Stimulated activated CD4-positive, alpha-beta T cell treated with anti-CD3 and anti-CD28 coated beads, TNF-alpha, amount 100 ng/mL, for 48 hours (primary cell): ENCODE measurements at places on chromosomes 6 and 20.

DNA sequence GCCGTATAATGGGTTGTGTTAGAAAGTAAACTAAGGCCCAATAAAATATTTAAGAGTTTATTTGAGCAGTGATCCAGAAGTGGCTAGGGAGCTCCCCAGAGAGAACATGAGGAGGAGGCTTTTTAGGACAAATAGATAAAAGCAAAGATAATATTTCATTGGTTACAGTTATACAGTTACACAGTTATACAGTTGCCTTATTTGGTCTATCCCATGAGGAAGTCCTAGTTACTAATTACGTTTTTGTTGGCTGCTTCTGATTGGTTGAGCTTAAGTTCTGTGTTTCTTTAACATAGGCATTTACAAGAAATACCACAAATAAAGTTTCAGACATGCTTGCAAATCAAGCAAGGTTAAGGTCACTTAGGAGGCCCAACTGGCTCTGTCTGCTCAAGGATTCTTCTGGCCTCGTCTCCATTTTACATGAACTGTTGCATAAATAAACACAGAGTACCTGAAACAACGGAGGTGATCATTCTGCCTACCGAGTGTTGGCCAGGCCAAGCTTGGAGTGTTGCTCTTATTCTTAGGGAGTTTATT is 7.0 kb downstream of the UBD start:
- DNase-seq = no peak

GRCh38 chr6:134352786-134353480 is 35.0 kb upstream of the SGK1 start:
- DNase-seq = no peak

DNA sequence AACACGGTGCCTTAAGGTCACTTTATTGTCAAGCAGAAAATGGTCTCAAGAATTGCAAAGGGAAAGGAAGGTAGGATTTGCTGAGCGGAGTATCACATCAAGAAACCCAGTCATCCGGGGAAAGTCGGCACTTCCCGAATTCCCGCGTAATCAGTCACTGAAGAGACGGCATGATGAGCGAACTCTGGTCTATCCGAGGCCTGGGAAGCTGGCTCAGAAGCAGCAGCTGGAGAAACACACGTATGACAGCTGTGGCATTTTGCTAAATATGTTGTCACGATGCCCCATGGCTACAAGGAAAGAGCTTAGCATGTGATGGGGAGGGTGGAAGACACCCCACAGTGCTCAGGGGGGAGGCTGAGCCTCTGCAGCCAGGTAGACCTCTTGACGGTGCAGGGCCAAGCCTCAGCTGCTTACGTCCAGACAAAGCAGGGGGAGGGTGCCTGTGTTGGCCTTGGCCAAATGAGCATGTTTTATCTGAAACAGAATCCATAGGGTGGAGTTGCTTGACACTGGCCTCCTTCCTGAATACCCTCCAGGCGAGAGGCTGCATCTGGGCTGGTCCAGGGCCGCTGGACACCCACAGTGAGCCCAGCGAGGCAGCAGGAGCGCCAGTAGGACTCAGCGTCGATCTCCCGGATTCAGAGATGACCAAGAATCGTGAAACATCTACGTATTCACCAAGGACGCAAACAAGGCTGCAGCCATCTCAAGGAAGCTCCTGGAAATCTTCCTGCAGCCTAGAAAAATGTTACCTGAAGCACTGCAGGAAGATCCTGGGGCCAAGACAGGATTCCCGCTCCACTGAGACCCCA is 118.8 kb upstream of the AFDN start:
- DNase-seq = no peak

DNA sequence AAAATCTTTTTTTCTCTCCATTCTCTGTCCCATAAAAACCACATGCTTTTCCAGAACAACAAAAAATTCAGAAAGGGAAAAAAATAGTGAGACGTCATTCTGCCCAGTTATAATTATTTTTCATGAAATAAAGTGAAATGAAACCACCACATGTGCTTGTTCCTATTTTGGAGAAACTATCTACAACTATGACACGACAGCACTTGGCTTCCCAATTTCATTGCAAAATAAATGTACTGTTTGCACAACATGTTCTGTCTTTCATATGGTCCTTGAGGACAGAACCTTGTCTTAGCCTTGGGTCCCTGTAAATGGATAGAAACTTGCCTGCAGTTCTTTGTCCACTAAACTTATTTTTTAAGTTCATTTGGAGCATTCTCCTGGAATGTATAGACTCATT is 5.6 kb upstream of the MAN1A1 start:
- no peak for DNase-seq

GRCh38 chr6:15032015-15032414 is 213.9 kb upstream of the JARID2 start:
- no peak for DNase-seq

- DNase-seq = no peak
Observed at GRCh38 chr6:116189472-116189871, 63.5 kb upstream of the COL10A1 start.

DNA sequence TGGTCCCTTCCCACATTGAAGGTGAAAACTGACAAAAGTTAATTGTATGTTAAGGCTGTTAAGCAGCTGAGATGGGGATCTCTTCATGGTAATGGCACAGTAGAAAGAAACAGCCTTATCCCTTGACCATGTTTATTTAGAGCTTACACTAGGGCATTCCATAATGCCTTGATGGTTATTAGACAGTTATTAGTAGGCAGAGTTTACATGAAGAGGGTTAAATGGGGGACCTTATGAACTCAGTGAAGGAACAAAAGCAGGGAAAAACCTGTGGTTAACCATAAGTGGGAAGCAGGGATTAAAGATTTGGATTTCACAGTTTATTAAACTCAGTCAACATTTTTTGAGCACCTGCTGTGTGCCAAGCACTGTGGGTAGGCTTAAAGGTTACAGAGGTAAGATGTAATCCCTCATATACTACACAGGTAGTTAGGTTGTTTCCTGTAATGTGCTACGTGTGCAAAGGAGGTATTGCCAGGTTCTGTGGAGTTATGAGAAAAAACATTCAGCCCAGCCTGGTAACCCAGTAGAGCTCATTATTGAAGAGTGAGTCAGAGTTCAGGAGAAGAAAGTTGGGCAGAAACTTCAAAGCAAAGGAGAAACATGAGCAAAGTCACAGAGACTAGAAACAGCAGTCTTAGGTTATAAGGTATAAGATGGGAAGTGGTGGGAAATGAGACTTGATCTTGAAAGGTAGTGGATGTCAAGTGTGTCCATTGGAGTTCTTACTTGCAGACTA is 32.3 kb upstream of the GNRH2 start:
- no peak for DNase-seq

GRCh38 chr6:135182071-135183001 is 1.2 kb downstream of the MYB start:
- no peak for DNase-seq

DNA sequence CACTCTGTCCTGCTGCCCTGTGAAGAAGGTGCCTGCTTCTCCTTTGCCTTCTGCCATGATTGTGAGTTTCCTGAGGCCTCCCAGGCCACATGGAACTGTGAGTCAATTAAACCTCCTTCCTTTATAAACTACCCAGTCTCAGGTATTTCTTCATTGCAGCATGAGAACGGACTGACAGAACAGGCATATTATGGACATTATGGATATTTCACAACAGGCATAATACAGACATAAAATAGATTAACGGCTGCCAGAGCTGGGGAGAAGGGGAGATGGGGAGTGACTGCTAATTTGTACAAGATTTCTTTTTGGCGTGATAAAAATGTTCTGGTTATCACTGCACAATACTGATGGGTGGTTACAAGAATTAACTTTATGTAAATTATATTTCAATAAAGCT is 29.4 kb downstream of the TRPC4AP start:
- no peak for DNase-seq

DNA sequence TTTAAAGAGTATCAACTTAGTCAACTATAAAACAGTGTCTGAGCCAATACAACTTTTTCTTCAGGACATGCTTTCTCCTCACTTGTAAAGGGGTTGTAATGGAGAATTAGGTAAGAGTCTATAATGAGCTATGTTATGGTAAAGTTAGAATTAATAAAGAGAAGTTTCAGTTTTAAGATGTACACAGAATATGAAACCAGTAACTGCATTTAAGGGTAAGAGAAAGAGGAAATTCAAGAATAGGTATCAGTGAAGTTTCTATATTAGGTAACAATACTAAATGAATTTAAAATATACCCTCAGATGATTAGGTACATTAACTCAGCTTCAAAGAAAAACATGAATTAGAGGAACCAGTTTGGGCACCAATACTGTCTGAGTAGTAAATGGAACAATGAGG is 1444.3 kb upstream of the ADGRB3 start:
- DNase-seq = no peak

- no peak for DNase-seq
Observed at GRCh38 chr20:17867131-17867925, 101.3 kb downstream of the SNX5 start.

DNA sequence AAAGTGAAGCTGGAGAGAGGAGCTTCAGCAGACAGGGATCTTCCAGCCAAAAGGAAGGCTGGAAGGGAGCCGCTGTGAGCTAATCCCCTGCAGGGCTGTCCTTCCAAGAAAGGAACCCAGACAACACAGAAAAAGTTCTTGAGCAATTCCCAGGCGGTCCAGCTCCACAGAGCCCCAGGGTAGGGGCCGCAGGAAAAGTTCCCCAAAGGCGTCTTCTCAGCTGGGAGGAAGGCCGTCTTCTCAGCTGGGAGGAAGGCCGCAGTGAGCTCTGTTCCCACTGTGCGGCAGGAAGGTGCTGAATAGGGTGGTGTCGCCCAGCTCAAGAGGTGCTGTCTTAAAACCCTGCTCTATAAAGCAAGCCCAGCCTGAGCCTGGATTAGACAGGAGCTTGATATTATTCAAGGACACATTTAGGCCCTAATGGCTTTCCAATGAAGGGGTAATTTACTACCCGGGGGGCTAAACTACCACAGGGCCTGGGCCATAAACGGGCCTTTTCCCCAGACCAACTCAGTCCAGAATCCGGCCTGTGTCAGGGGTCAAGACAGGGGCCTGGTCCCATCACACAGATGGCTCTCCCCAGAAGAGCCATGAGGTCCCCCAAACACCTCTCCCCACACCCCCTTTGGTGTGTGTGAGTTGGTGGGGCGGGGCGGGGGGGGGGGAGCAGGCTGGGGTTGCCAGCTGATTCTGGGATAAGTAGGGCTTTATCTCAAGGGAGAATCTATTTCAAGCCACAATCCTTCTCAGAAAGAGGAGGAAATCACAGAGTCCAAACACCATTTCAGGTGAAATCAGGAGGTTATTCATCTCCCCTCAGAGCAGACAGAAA is 103.6 kb downstream of the NOL4L start:
- no peak for DNase-seq

GRCh38 chr6:3284436-3284876 is 25.7 kb downstream of the PSMG4 start:
- no peak for DNase-seq

- DNase-seq = no peak
Observed at GRCh38 chr6:30821862-30822784, 62.2 kb upstream of the DDR1 start.

- DNase-seq = no peak
Observed at GRCh38 chr6:89689732-89690131, 51.2 kb upstream of the LYRM2 start.

DNA sequence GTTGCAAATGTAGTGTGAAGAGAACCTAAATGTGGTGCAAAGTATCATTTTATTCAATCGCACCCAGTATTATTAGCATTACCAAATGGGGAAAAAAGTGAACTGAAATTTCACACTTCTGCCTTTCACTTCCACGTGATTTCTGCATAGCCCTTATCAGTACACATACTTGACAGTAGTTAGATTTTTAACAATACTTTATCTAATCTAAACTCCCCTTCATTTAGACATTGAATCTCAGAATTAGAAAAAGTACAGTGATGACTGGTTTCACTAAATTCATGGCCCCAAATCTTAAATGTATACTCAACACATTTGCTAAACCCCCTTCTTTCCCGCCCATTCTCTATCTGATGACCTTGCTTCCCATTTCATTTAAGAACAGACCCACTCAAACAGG is 14.3 kb downstream of the STX7 start:
- no peak for DNase-seq

GRCh38 chr20:3678198-3678597 is 3.6 kb downstream of the ADAM33 start:
- no peak for DNase-seq

- no peak for DNase-seq
Observed at GRCh38 chr6:84805145-84805544, 40.7 kb upstream of the TBX18 start.

DNA sequence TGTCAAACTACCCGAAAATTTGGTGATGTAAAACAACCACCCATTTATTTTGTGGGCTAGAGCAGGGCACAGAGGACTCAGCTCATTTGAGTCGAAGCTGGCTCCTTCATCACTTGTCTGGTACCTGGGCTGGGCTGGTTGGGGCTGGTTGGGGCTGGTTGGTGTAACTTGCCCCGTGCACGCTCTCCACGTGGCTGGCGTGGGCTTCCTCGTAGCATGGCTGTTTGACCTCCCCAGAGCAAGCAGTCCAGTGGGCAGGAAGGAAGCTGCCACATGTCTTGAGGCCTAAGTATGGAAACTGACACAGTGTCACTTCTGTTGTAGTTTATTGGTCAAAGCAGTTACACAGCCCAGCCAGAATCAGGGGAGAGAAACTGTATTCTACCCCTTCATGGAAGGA is 27.1 kb downstream of the BCAS4 start:
- DNase-seq = no peak

GRCh38 chr6:16483315-16483875 is 245.0 kb downstream of the GMPR start:
- no peak for DNase-seq

DNA sequence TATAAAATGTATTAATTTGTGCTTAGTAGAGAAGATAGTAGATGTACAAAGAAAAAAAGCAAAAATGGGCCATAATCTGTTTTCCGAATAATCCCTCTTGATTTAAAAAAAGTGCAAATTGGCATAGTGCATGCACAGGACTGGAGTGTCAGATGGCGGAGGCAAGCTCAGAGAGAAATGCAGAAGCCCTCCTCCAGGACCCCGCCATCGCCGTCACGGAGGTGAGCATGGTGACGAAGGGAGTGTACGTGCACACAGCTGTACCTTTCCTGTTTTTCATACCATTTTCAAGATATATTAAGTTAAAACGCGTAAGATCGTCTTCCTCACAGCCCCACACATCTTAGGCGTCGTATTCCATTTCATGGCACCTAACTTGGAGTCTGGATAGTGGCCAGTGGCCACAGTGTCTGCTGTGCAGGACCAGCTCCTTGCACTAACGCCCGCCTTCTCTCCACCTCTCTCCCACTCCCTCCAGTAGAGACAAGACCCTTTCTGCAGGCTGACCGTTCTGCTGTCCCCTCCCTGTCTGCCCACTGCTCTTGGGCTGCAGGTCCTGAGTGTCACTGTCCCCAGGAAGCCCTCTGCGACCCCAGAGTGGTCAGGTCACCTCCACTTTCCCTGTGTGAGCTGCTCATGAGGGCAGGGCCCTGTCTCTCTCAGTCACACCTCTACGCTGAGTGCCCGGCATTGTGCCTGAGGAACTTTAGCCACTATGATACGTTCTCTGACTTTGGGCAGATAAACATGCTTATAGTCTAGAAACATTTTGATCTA is 9.8 kb downstream of the DUSP22 start:
- DNase-seq = no peak

- DNase-seq = no peak
Observed at GRCh38 chr6:89048288-89048923, 32.1 kb upstream of the PNRC1 start.

GRCh38 chr20:11740975-11741374 is 176.7 kb upstream of the BTBD3 start:
- DNase-seq = no peak
